ENCODE measurements at places on chromosomes 7 and 10.

DNA sequence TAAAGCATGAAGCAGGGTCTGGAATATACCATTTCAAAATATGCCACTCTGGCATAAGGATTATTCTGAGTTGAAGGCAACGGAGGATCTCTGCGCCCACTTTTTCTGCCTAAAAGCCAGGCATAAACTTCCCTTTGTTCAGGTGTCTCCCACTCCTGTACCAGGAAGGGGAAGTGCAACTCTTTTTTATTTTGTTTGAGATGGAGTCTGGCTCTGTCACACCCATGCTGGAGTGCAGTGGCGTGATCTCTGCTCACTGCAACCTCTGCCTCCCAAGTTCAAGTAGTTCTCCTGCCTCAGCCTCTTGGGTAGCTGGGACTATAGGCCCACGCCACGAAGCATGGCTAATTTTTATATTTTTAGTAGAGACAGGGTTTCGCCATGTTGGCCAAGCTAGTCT lies 18.2 kb downstream of the SVIL start:
- DNase-seq, result no peak

DNA sequence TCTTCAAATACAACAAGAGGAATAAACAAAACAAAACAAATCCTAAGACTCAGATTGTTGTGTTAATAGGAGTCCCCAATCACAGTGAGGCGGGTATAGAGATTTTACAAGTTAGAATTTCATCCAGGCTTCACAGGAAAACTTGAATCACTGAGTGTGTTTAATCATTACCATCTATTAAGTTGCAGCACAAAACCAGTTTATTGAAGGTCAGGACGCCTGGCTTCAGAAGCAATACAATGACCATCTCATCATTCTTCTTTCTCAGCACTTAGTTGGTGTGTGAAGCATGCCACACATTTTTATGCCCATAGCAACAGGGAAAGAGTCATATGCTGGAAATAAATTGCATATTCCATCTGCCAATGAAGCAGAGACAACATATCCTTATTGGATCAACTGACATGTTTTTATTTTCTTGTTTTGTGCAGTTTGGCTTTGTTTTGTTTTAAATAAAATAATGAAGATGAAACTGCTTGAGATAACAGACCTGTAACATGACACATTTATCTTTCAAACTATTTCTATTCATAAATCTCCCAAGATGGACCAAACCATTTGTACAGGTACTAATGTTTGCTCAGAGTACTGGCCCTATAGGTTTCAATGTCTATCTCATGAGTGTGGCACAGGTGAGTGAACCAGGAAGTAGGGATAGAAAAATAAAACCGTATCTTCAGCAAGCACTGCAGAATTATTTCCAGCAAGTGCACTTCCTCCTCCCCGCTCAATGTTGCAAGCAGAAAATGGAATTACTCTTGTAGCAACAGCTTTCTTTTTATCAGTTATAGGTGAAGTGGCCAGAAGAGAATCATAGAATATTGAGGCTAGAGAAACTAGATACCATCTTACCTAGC lies 40.4 kb downstream of the TAC1 start:
- DNase-seq, result no peak

DNA sequence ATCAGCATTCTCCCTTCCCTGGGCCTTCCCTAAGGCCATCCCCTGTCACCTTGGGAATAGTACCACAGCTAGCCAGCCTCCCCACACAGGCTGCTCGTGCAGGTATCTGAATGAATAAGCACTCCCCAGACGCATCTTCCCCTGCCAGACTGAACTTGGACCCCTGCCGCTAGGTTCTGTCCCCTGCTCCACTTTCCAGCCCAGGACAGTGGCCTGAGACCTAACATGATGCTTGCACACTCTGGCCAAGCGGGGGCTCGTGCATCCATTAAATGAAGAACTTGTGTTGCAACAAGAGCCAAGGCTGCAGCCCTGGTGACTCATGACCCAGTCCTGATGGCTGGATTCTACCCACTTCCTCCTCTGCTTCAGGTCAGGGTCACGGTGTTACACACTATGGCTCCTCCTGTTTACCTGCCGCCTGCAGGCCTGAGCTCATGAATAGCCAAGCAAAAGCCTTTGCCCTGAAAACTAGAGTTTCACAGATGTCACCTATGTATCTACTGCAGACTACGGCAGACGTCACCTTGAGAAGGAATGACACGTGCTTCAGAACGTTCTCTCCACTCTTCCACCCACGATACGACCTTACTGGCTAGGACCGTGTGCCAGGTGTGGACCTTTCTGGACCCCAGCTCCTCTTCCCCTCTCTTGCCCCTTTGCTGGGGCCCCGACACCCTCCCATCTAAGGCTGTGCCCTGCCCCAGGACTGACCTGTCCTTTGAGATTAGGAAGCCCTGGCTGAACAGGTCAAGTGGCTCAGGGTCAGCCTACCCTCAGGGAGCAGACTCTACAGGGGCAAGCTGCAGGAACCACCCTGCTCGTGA lies 6.5 kb downstream of the ASB13 start:
- no peak for DNase-seq

DNA sequence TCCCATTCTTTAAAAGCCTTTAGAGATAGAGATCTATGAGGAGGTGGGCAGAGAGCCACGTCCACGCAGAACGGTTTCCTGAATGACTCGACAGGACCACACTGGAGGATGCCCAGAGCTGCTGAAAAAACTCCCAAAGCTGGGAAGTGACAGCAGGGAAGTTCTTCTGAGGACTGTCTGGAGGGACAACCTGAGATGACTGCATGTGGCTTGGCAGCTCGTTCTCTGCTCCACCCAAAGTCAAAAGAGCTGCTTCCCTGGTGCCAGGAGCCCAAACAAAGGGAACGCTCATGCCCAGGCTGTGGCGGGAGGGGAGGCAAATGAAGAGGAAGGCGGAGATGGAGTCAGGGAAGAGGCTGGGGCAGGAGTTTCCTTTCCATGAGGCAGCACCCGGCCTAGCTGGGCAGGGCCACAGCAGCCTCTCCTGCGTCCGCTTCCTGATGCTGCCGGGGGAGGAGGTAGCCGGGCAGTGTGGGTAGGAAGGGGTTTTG lies 95.4 kb downstream of the CCDC3 start:
- no peak for DNase-seq

- no peak for DNase-seq
Observed at GRCh38 chr7:16914771-16915170, 33.0 kb upstream of the AGR3 start.

GRCh38 chr10:111247781-111248389 lies 171.1 kb downstream of the ADRA2A start:
- no peak for DNase-seq

- no peak for DNase-seq
Observed at GRCh38 chr7:17462131-17462631, 163.7 kb downstream of the AHR start.

DNA sequence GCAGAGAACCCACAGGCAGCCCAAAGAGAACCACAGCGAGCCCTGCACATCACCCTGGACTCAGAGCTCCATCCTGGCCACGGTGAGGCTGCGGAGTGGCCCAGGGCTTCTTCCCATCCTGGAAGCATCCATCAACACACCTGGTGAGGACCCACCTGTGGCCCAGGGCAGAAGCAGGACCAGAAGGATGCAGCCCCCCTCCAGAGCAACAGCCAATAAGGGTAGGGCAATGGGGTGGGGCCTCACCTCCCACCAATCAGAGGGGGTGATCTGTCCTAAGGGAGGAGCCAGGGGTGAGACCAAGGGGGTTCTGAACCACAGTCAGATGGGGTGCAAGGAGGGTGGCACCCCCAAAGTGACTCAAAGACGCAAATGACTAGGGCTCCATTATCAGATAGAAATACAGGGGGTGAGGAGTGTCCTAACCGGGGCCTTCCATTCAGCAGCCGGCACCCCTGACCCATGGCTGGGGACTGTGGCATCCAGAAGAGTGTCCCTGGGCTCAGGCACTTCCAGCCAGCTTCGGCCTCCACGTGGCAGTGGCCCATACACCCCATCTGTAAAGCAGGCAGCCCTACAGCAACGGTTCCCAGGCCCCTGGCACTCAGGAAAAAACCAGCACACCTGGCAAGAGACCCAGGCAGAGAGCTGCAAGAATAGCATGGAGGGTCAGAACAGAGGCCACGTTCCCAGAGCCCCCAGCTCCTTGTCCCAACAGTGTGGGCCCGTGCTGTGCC lies 36.9 kb downstream of the STK32C start:
- DNase-seq, result no peak

DNA sequence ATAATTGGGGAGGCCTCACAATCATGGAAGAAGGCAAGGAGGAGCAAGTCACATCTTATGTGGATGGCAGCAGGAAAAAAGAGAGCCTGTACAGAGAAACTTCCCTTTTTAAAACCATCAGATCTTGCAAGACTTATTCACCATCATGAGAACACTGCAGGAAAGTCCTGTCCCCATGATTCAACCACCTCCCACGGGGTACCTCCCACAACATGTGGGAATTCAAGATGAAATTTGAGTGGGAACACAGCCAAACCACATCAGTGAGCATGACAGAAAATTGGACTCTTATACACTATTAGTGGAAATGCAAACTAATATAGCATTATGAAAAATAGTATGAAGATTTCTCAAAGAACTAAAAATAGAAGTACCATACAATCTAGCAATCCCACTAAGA lies 271.2 kb downstream of the MAGI2 start:
- no peak for DNase-seq

GRCh38 chr10:24707445-24707844 lies 16.2 kb downstream of the ARHGAP21 start:
- no peak for DNase-seq

DNA sequence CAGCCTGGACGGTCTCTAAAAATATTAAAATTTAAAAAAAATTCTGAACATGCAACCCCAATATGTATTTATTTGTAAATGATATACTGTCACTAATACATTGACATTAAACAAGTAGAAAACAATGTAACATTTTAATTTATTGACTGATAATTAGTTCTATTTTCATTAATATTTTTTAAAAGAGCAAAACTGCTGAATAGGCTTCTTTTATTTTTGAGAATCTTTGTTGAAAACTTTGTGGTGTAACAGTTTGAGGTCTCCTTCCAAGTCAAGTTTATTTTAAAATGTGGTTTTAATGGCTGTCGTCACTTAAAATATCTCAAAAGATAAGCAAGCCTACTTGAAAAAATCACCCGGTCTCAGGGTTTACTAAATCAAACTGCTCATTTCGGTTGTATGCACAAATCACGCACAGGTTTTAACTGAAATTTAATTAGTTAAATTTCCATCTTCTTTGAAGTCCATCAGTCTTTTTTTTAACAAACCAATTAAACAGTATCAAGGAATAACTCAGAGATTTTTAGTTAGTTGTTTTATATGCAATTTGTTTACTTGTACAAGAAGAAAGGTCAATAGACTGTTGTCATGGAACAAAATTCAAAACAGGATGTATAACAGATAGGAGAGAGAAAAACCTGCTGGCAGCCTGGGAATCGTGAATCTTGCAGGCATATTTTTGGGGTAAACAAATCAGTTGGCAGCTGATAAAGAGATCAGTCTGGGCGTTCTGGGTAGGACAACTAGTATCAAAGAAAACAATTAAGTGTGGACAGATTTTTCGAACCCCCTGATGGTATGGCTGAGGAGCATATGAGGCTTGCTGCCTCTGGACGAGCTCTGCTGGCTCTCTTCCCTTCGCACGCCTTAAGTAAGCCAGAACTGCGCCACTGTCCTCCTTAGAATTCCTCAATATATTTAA lies 9.7 kb upstream of the EDRF1 start:
- DNase-seq, result no peak

- no peak for DNase-seq
Observed at GRCh38 chr10:102676534-102677315, 32.4 kb downstream of the TRIM8 start.

DNA sequence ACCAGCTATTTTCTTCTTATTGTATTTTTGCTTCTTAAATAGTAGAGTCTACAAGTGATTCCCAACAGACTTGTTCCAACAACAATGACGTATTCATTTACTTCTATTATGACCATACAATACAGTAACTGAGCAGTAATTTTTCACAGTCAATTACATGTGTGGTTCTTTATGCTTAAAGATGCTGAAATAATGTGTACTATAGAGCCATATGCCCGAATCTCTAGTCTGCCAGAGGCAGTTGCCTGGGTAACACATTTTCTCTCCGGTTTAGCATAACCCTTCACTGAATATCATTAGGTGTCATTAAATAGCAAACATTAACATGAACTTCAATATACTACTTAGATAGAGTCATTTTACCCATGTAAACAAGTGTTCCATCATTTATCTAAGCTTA lies 75.0 kb downstream of the SLC25A13 start:
- DNase-seq, result no peak

GRCh38 chr10:65123120-65123519 lies 1601.9 kb downstream of the REEP3 start:
- no peak for DNase-seq

DNA sequence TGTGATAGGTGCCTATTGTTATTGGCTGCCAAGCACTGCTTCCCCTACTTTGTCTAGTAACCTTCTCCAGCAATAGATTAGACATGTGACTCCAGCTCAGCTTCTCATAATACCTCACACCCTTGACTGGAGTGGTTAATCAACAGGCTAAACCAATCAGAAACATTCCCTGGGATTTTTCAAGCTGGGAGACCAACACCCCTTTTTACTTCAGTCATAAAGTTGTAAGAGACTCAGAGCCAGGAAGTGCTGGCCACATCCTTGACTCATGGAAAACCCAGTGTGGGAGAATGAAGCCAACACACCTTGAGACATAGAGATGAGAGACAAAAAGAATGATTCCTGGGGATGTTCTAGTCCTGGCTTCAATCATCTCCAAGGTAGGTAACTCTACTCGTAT lies 62.6 kb upstream of the HECTD2 start:
- DNase-seq, result no peak

DNA sequence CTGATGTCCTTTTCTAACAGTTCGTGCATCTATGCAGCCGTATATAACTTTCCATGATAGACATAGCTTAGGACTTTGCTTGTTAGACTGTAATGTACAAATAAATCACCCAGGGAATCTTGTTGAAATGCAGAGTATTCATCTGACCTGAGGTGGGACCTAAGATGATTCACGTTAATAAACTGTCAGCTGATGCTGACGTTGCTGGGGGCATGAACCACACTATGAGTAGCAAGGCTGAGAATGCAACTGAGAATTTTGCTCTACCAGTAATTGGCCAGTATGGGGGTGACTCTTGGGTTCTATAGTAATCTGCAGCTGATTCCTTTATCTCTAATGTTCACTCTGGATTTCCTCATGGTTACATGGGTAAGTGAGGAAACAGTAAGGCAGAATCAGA lies 130.1 kb upstream of the MALRD1 start:
- DNase-seq, result no peak

- DNase-seq, result no peak
Observed at GRCh38 chr10:85429126-85429525, 937.5 kb downstream of the GRID1 start.

DNA sequence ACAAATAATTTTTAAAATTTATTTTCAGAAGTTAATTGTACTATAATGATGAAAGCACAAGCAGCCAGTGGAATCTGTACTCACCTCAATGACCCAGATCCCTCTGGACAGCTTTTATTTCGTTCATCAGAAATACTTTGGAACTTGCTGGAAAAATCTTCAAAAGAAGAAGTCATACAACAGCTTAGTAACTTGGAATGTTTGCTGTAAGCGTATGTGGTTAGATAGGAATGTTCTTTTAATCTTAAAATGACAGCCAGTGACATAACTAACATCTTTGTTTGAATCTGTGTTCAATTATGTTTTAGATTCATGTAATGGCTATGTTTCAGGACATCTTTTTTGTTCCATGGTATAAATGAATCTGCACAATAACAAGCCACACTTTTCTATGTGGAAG lies 26.8 kb downstream of the CFAP69 start:
- DNase-seq, result no peak

GRCh38 chr10:132740588-132740987 lies 45.4 kb downstream of the NKX6-2 start:
- DNase-seq, result no peak

Data from stimulated activated CD4-positive, alpha-beta T cell treated with anti-CD3 and anti-CD28 coated beads, Interleukin-2, amount 100 ng/mL, for 48 hours (primary cell).